ENCODE measurements at places on chromosomes 6 and 20. TPM values are rescaled to one million over a fixed set of nuclear protein-coding genes. Genes with fewer than 3 reads are reported as not detected.

The ENPP1 gene
- 0.81 TPM for polyA plus RNA-seq

The TENT5A gene
- 6.0 TPM for polyA plus RNA-seq

The GNAS-AS1 gene
- polyA plus RNA-seq = 0.38 TPM

The PGC gene
- polyA plus RNA-seq = 51.3 TPM

The SLC17A4 gene
- 46.8 TPM for polyA plus RNA-seq
